RPMI7951 (cell line): ENCODE measurements at places on chromosomes 16 and 17. TPM values are rescaled to one million over a fixed set of nuclear protein-coding genes. Genes with fewer than 3 reads are reported as not detected.

TIMP2 gene
- 115 and 147 TPM in 2 replicates for total RNA-seq

NPIPB8 gene
- total RNA-seq: not detected in 2 replicates

C1QTNF8 gene
- not detected in 2 replicates for total RNA-seq

RRAD gene
- 3.4 and 5.1 TPM in 2 replicates for total RNA-seq

ZNF287 gene
- 4.7 and 5.2 TPM in 2 replicates for total RNA-seq

KRTAP4-9 gene
- total RNA-seq: not detected in 2 replicates

TMEM235 gene
- not detected in 2 replicates for total RNA-seq

GCGR gene
- total RNA-seq: not detected in 2 replicates

RHBDF1 gene
- total RNA-seq: 14.6 and 19.9 TPM in 2 replicates

ZNF213 gene
- total RNA-seq: 1.6 and 2.0 TPM in 2 replicates

RAB26 gene
- 0.20 and 0.72 TPM in 2 replicates for total RNA-seq

GRCh38 chr16:67428146-67428731 is 2.7 kb upstream of the HSD11B2 start:
- peak; percentile 52 for DNase-seq

- no peak for DNase-seq
These were observed 1.3 kb downstream of the SMTNL2 start for GRCh38 chr17:4585638-4585994.

GRCh38 chr17:1843947-1844346 is 14.1 kb downstream of the RPA1 start:
- DNase-seq: no peak

GRCh38 chr17:12800855-12801365 is 11.6 kb downstream of the ARHGAP44 start:
- no peak for DNase-seq

DNA sequence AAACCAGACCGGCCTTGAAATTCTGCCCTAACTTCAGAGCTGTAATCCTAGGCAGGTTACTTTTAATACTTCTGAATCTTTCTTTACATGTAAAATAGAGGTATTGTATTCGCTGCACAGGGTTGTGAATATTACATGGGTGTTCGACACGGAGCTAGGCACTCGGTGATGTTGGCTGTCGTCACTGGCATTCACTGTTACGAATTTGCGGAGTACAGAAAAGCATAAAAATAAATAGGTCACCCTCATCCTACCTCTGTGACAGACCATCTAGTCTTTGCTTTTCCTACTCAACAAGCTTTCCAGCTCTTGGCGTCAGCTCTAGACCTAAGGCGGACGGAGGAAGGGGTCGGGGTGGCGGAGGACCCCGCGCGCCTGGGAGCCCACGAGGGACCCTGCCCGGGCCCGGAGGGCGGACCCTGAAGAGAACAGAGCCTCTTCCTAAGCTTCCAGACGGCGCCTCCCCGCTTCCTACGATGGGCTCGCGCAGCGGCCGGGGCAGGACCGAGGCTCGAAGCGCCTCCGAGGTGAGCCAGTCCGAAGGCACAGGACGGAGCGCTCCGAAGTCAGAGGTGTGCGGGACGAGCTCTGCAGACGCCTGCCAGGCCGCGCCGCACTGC is 879 bp upstream of the SPG7 start:
- peak; percentile 13 for DNase-seq

- DNase-seq: peak; percentile 31
These were observed 95.2 kb downstream of the CCDC182 start for GRCh38 chr17:57649731-57650484.

DNA sequence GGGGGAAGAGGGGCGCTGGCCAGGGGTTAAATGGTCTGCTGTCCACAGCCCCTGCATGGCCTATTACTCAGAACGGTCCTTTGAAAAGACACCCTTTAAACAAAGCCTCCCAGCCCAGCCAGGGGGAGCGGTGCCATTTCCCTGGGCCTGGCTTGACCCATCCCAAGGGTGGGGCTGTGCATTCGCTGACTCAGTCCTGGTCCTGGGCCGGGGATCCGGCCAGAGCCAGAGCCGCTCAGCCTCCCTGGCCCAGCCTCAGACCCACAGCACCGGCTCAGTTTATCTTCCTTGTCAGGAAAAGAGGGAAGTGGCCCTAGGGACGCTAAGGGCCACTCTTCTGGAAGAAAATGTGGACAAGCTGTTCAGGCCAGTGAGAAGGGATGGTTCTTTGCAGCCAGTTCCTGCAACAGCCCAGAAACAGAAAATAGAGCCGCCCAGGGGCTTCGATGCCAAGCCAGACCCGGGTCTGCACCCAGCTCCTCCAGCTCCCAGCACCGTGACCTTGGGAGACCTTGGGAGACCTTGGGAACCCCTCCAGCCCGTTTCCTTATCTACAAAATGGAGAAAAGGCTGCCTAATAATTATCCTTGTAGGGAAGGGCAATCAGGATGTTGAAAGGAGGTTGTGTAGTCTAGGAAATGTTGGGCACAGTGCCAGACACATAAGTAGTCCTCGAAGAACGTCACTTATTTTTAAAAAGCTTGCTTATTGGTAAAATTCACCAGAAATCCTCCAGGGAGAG is 82.5 kb downstream of the ZDHHC7 start:
- DNase-seq: peak; percentile 29

- DNase-seq: no peak
These were observed 50.1 kb upstream of the JPH3 start for GRCh38 chr16:87552072-87552718.

GRCh38 chr16:25087761-25088160 is 23.8 kb upstream of the LCMT1 start:
- no peak for DNase-seq

DNA sequence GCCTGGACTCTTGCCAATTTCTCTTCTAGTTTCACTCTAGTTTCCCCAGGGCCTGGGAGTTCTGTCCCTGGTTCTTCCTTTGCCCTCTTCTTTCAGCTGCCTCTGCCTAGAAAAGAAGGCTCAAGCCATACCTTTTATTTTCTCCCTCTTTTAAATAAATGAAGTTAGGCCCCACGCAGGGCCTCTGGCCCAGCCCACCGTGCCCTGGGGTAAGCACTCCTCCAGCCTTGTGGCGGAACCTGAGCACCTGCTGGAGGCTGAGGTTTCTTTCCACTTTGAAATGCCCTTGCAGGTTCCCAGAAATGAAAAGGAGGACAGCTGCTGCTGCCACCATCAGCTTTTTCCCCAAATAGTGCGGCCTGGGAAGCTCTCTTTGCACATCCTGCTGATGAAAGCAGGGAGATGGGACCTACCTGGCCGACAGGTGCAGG is 139.4 kb downstream of the CCDC182 start:
- peak; percentile 72 for DNase-seq

DNA sequence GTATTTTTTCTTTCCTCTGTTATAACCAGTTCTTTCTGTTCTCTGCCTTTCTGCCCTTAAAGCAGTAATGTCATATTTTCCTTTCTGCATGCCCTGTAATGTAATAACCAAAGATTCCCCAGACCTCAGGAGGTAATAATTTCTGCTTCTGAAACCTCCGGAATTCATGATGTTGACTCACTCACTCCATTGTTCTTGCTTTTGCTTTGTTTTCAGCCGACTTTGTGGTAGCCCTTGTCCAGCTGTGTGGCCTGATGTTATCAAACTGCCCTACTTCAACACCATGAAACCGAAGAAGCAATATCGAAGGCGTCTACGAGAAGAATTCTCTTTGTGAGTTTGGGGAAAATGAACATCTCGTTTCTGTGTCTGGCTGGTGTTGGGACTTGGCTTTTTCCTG is 55.9 kb downstream of the CDK12 start:
- peak; percentile 4 for DNase-seq

GRCh38 chr17:50359998-50360461 is 13.0 kb downstream of the MRPL27 start:
- no peak for DNase-seq

GRCh38 chr17:8941520-8941919 is 24.0 kb downstream of the PIK3R5 start:
- no peak for DNase-seq

GRCh38 chr16:62130101-62130500 is 93.9 kb upstream of the CDH8 start:
- DNase-seq: no peak

- DNase-seq: no peak
These were observed 547 bp downstream of the PLCD3 start for GRCh38 chr17:45131616-45132319.

DNA sequence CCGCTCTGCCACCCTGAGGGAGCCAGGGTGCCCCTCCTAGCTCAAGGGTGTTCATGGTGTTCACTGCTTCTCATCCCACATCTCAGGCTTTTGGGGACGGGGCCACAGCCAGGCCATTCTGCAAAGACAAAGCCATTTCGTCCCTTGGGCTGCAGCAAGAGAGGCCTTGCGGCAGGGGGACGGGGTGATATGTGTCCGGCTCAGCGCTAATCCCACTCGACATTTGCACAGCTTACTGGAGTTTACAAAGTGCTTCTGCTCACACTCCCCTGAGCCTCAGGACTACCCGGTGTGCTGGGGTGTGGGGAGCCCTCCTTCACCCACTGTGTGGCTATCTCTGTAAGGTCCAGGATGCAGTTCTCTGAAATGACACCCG is 84.3 kb downstream of the RTN4RL1 start:
- no peak for DNase-seq

DNA sequence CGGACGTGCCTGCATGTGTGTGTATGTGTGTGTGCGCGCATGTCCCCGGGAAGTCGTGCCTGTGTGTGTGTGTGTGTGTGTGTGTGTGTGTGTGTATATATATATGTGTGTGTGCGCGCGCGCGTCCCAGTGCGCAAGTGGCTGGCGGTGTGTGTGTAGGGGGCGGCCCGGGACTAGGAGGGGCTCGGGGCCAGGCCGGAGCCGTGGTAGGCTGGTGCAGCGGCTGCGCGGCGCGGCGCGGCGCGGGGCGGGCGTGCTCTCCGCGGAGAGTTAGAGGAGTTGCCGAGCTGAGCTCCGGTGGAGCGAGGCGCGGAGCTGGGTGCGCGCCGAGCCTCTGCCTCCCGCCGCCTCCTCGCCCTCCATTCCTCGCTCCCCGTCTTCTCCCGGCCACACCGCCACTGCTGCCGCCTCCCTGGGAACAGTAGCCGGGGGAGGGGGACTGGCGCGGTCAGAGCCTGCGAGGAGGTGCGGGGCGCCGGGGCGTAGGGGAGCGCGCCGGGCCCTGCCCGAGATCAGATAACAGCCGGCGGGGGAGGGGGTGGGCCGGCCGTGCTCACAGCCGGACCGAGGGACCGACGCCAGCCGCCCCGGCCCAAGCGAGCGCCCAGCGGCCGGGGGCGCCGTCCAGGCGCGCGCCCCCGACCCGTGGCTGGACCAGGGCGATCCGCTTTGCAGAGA is at the start of gene KCNJ12:
Gene KCNJ12 (plus strand): TSS at position 277 of the 678 bp plus-strand sequence. CDS start 38,986 bp downstream, outside the sequence.
- DNase-seq: no peak

GRCh38 chr16:74896389-74897370 is 88.2 kb downstream of the WDR59 start:
- peak; percentile 73 for DNase-seq

DNA sequence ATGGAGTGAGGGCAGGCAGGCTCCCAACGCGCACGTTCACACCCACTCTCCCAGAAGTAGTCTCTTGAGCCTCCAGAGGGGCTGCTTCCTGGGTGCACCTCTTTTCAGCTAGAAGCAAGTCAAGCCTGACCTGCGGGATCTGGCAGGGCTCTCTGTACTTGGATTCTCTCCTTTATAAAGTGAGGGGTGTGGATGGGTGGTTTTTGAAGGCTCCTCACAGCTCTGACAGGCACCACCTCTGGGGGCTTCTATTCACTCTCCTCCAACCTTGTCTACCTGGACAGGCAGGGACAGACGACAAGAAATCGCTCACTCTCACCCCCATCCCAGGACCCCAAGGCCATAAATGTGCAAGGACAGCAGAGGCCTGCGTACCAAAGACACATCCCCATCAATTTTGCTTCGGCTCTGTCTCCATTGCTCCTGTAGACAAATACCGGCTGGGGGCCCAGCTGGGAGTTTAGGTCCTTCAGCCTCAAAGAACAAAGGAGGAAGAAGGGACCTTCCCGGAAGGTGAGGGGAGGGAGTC is 814 bp upstream of the DYNLL2 start:
- no peak for DNase-seq

DNA sequence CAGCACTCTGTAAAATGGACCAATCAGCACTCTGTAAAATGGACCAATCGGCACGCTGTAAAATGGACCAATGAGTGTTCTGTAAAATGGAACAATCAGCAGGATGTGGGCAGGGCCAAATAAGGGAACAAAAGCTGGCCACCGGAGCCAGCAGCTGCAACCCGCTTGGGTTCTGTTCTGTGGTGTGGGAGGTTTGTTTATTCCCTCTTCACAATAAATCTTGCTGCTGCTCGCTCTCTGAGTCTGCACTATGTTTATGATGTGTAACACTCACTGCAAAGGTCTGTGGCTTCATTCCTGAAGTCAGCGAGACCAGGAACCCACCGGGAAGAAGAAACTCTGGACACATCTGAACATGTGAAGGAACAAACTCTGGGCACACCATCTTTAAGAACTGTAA is 20.5 kb downstream of the TMEM100 start:
- DNase-seq: no peak

- no peak for DNase-seq
These were observed 61.9 kb downstream of the KLHDC4 start for GRCh38 chr16:87703835-87704375.

DNA sequence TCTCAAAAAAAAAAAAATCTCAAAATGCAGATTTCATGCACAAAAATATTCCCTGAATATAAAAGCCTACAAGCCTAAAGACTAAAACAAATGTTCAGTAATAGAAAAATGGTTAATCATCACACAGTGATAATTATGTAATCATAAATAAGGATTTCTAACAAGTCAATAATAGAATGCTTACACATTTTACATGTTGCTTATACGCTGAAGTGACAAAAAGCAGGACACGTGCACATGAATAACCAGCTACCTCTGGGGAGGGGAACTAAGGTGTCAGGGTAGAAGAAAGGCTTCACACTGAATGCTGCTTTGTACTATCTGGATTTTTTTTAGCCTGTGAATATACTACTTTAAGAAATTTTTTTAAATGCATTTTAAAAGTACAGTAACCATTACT is 31.1 kb downstream of the HEATR6 start:
- no peak for DNase-seq
